ENCODE measurements at places on chromosomes 13 and 19.

DNA sequence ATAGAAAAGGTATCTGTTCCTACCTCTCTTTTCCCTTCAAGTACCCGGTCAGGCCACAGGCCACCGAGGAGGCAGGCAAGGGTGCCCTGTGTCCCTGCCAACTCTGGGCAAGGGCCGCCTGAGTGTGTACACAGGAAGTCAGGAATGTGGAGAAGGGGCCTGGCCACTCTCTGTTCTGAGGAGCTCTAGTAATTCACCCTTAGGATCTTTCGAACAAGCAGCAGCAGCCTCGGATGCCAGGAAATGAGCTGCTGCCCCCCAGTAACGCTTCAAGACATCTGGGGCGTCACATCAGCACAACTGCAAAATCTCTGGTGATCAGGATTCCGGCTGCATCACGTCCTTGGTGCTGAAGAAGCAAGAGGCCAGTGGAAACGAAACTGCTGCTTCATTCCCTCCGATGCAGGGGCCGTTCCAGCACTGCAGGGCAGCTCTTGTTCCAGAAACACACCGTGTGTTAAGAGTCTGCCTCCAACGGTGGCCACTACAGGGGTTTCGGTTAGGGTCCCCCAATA lies 2.0 kb downstream of the RAB20 start:
- DNase-seq, result no peak

DNA sequence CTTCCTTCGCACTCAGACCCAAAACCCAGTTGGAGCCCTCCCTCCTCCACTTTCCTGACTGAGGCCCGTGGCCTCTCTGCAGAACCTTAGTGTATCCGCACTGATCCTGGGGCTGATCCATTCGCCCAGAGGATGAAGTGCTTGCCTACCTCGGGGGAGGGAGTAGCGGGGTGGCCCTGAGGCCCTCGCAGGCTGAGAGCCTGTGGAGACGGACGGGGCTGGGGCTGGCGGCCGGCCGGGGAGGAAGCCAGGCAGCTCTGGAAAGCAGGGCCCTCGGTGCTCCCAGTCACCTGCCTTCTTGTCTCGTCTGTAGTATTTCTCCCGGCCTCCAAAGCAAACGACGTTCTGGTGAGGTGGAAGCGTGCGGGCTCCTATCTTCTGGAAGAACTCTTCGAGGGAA lies 1.3 kb downstream of the PROZ start:
- no peak for DNase-seq

DNA sequence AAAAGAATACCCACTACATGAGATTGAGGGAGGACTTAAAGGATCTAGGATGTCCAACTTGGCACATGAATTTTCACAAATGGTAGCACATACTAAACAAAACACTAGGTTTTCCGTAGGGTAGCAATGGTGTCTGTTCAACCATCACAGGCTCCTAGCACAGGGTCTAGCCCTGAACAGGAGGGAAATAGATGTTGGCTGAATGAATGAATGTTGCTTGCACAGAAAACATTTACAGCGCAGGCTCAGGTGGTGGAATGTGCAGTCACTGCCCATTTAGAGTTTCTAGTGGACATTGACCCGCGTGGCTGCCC lies 1.9 kb upstream of the MYCBP2 start:
- DNase-seq, result no peak

GRCh38 chr13:97327086-97327485 lies 105.0 kb downstream of the MBNL2 start:
- no peak for DNase-seq

DNA sequence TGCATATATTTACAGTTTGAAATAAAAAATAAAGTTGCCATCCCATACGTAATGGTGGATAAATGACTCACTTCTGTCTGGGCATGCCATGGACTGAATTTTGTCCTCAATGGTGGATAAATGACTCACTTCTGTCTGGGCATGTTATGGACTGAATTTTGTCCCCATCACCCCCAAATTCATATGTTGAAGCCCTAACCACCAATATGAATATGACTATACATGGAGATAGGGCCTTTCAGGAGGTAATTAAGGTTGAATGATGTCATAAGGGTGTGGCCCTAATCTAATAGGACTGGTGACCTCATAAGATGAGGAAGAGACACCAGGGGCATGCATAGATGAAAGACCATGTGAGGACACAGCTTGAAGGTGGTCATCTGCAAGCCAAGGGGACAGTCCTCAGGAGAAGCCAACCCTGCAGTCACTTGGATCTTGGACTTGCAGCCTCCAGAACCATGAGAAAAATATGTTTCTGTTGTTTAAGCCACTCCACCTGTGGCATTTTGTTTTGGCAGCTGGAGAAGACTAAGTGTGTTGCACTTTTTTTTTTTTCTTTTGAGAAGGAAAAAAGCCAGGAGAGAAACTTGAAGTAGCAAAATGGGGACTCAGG lies 41.8 kb downstream of the RFC3 start:
- DNase-seq, result no peak

GRCh38 chr13:77696879-77697216 lies 639 bp upstream of the SLAIN1 start:
- DNase-seq, result no peak

GRCh38 chr13:80050252-80050651 lies 290.7 kb downstream of the SPRY2 start:
- no peak for DNase-seq

- DNase-seq, result no peak
Measured at GRCh38 chr13:101308247-101309013, 107.9 kb downstream of the NALCN start.

GRCh38 chr13:36074659-36075058 lies 56.5 kb downstream of the DCLK1 start:
- DNase-seq, result no peak

DNA sequence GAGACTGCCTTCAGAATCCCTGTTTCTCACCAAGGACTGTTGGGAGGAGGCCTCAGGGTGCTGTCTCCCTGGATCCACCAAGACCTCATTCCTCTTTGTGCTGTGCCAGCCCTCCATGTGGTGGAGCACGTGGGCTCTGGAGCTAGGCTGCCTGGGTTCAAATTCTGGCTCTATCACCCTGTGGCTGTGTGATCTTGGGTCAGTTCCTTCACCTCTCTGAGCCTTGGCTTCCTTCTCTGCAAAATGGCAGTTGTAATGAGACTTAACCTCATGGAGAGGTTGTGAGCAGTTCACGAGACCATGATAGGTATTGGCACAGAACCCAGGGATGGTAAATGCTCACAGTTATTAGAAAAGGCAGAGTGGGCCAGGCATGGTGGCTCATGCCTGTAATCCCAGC lies 6.4 kb downstream of the PNMA8C start:
- no peak for DNase-seq

- no peak for DNase-seq
Measured at GRCh38 chr13:69565334-69565733, 542.3 kb upstream of the ATXN8OS start.

DNA sequence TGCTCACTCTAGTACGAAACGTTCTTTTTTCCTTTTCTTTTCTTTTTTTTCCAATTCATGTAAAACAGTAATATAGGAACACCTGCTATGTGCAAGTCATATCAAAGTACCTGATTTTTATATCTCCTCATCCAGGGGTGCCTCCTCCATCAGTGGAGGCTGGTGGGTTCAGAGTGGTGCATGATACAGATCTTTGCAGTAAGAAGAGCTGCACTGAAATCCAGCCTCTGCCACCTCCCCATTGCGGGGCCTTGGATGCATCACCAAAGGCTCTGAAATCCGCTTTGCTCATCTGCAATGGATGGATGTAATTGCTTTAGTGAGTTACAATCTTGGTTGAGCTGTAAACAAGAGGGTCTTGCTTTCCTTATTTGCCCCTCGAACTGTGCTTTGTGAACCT lies 38.3 kb downstream of the GPR12 start:
- no peak for DNase-seq

- no peak for DNase-seq
Measured at GRCh38 chr13:113859311-113860050, 4.4 kb downstream of the GAS6 start.

GRCh38 chr19:48169578-48169938 lies 586 bp downstream of the LIG1 start:
- peak; percentile 90 for DNase-seq

All from CD4-positive, alpha-beta T cell treated with Interleukin-21 for 1 hour (primary cell).